Kidney glomerular epithelial cell (primary cell): ENCODE measurements at places on chromosomes 2 and 18.

- no peak for DNase-seq
Observed at GRCh38 chr2:118593257-118593656, 254.2 kb downstream of the EN1 start.

DNA sequence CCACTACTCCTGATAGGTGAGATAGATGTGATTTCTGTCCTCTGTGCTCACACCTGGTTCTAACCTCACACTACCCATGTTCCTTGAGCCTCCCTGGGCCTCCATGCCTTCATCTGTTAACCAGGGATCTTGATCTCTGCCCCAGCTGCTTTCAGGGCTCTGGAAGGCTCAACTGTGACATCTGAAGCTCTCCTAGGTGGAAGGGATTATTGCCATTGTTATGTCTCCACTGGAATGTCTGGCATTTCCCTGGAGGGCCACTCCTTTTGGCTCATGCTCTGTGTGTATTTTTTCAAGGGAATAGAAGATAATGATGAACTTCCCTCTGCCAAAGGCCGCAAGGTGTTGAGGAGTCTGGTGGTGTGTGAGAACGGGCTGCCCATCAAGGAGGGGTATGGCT, 41.2 kb downstream of the PCARE start:
- DNase-seq: peak; percentile 39

GRCh38 chr2:227848146-227848545, 23.3 kb upstream of the DAW1 start:
- DNase-seq: no peak

DNA sequence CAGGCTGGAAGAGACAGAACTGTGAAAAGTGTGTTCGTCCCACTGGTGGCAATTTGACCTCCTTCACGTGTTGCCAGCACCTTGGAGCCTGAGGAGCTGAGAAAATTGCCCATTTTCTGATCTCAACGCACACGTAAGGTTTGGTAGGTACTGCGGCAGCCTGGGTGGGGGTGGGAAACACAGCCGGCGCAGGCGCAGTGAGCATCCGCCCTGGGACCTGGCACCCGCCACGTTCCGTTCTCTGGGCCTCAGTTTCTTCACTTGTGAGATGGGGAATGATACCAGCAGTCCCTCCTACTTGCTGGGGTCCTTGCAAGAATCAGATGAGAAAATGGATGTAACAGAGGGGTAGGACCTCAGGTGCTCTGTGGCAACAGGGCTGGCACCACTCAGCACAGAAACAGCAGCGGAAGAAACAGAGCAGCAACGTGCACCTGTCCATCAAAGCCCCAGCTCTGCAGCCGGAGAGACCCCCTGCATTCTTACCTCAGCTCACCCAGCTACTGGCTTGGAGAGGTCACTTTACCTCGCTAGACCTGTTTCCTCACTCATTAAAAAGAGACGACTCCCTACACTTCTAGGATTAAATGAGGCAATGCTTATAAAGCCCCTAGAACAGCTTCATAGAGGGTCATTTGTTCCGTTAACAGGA, 458.0 kb upstream of the ID2 start:
- DNase-seq: no peak

DNA sequence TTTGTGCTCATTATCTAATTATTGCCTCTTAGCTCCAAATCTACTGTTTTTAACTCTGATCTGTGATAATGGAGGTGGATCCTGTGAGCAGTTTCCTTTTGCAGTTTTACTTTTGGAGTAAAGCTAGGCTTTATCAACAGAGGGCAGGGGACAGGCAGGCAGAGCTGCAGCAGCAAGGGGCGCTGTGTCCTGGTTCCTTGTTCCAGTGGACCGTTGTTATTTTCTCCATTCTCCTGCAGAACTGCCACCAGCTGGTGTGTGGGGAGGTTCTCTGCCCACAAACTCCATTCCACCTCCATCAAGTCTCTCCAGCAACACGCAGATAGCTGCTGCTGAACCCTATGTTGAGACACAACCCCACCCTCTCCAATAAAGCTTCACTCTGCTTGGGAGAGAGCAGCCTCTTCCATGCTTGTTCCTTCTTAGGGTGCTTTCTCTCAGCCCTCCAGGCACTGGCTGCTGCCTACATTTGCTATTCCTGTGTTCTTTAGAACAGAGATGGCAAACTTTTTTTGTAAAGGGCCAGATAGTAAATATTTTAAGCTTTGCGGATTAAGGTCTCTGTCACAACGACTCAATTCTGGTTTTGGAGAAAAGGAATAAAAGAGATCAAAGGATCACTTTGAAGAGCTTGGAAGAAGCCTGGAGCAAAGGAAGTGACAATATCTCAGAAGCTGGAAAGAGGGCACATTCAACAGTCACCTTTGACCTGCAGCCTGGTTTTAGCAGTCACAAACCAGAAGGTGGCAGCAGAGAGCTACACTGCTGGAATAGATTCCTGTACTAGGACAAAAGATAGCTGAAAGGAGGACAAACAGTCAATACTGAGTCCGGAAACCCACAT, 208.8 kb downstream of the CCDC178 start:
- peak; percentile 74 for DNase-seq

GRCh38 chr2:180761224-180761623, 219.2 kb upstream of the UBE2E3 start:
- DNase-seq: no peak

DNA sequence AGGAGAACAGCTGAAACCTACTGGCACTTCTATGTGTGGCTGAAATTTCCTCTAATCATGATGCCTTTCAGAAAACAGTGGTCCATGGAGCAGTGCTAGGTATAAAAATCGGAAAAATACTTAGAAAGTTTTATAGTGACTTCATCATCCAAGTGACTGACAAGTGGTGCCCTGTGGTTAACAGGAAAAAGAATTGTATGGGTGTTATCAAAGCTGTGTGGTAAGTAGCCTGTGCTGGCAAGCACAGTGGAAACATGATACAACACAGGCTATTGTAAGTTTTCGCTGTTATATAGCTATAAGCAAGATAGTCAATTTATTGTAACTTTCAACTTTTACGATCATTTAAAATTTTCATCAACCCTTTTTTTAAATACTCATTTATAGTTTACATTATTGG, 1599.7 kb upstream of the ZEB2 start:
- no peak for DNase-seq

- DNase-seq: no peak
Observed at GRCh38 chr2:26444236-26444635, 33.7 kb downstream of the OTOF start.

DNA sequence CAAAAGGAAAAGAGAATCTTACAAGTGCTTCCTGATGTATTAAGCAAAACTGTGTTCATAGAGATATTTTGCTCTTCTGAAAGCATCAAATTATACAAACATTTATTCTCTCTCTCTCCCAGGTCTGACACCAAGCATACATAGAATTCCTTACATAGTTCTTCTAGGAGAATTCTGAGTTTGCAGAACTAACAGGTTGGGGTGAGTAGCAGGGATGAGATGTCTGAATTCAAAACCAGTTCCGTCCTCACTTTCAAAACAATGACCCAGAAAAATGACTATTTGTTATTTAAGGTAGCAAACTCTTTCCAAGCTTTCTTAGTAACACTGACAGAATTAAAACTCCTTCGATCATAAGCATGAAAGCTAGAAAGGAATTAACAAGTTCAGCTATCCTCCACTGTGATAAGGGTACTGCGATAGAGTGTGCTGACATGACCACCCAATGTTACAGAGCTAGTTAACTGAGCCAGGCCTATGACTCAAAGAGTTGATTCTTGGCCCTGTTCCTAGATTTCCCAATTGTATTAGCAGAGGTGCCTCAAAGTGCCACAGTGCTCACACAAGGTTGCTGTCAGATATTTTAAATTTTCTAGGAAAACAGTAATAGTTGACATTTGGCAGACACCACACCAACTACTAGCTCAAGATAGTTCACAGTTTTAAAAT, 85.8 kb upstream of the SETBP1 start:
- peak; percentile 64 for DNase-seq

- no peak for DNase-seq
Observed at GRCh38 chr2:237141571-237142051, 55.9 kb downstream of the COPS8 start.

DNA sequence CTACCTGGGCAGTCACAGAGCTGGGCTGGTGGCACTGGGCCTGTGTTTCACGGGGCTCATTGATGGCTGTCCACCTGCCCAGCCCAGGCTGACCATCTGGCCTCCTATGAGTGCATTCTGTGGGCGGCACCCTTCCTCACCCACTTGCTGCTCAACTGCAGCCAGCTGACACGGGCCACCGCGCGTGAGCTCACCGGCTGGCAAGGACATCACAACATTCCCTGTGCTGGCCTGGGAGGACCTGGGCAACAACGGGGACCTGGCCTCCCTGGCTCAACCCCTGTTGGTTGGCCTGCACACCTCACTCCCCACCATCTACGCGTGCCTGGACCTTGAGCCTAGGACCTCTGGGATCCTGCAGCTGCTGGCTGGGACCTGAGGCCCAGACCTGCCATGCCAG, 98.2 kb upstream of the DTNA start:
- DNase-seq: no peak

DNA sequence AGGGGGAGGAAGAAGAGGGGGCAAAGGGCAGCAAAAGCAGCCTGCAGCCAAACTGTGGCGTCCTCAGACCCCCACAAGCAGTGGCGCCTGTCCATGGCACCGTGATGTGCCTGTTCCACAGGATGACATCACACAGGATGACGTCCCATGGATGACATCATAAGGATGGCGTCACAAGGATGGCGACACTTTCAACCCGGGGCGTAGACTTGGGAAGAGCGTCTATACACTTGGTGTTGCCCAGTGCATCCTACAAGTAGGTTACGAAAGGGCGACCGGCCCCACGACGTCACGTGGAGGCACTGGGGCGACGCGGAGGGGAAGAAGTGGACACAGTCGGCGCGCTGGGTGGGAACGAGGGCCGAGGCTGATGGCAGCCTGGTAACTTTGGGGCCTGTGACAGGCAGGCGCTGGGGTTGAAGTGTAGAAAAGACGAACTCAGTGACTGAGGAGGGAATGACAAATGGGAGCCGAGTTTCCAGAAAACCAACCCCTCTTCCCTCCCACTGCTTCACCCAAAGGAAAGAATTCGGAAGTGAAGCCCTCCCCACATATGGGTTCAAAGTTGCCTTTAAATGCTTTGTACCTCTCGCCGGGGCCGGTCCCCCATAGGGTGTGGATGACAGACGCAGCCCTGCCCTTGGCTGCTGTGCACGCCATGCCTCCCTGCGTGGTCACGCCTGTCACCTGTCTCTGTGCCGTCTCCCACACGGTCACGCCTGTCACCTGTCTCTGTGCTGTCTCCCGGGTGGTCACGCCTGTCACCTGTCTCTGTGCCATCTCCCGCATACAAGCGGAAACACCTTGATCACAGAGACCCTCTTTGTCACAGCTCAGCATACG, 13.4 kb upstream of the KCNG2 start:
- DNase-seq: no peak

GRCh38 chr2:56184500-56185011, 766 bp downstream of the CCDC85A start:
- no peak for DNase-seq

GRCh38 chr18:79641722-79642497, 37.7 kb upstream of the CTDP1 start:
- no peak for DNase-seq

- peak; percentile 36 for DNase-seq
Observed at GRCh38 chr18:9831036-9831722, 54.6 kb upstream of the TXNDC2 start.

- no peak for DNase-seq
Observed at GRCh38 chr2:237759176-237759575, 39.4 kb upstream of the RBM44 start.

DNA sequence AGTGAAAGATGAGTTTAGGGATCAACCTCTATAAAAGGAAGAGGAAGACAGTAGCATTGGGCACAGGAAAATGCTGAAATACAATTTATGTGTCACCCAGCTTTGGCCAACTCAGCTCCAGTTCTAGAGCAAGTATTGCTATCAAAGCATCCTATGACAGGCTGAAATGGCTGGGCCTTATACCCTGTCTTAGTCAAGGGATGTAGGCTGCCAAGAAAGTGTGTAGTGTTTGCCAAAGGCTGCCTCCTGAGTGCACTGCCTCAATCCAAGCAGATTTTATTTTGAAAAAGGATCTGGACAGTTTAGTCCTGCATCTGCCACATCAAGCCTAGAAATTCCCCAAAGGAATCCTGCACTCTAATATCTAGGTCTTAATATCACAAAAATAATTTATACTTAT, 359.9 kb upstream of the ZC3H15 start:
- DNase-seq: no peak

DNA sequence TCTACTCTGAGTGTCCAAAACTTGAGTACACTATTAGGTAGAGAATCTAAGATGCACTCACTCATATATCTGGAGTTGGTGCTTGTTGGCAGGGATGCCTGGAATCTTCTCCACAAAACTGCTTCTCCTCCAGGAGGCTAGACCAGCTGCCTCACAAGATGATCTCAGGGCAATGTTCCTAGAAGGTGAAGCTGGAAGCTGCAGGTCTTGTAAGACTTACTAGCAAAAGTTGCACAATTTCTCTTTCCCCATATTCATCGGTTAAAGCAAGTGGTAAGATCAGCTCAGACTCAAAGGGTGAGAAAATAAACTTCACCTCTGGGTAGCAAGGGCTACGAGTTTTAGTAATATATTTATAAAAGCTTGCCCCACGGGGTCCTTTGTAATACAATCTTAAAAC, 454.4 kb upstream of the ACVR2A start:
- DNase-seq: no peak

- DNase-seq: no peak
Observed at GRCh38 chr2:168246072-168246482, 1.3 kb downstream of the STK39 start.

DNA sequence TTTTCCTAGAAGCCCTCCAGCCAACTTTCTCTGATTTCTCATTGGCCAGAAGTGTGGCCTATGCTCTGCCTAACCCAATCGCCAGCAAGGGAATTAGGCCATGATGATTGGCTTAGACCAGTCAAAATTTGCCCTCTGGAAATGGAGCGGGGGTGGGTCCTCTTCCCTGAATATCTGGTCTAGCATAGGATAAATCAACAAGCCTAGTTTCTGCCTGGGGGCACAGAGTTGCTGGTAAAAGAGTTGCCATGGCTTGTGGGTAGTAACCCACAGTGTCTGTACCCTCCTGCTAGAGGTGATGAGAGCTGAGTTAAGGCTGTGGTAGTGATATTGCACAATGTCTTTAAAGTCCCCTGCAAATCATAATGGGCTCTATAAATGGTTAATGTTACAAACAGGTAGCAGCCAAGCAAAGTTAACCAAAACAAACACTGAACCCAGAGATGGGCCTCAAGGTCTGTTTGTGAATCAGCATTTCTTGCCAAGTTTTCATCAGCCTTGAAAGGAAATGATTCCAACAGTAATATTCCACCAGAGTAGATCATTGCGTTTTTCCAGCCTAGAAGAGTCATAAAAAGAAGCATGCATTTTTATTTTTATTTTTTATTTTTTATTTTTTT, 19.3 kb downstream of the GALM start:
- DNase-seq: no peak

- DNase-seq: peak; percentile 18
Observed at GRCh38 chr2:238947920-238948710, 100.2 kb downstream of the TWIST2 start.
